Activated CD8-positive, alpha-beta memory T cell treated with anti-CD3 and anti-CD28 coated beads, Interleukin-2, amount 50 U/mL, for 4 hours (primary cell): ENCODE measurements at places on chromosomes 5 and 9.

DNA sequence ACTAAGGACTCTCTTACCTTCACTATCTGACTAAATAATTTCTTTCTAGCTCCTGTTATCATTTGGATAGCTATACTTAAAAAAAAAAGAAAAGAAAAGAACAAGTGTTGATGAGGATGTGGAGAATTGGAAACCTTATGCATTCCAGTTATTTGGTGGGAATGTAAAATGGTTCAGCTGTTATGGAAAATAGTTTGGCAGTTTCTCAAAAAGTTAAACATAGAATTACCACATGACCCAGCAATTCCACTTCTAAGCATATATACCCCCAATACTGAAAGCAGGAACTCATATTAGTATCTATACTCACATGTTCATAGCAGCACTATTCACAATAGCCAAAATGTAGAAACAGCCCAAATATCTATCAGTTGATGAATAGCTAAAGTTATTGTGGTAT lies 61.1 kb downstream of the GNA14 start:
- DNase-seq, result no peak

- no peak for DNase-seq
These were observed 159.3 kb downstream of the TMC1 start for GRCh38 chr9:72680593-72681282.

GRCh38 chr9:132948482-132949050 lies 4.2 kb upstream of the TSC1 start:
- no peak for DNase-seq

GRCh38 chr5:55463613-55464012 lies 71.2 kb downstream of the PLPP1 start:
- DNase-seq, result no peak

DNA sequence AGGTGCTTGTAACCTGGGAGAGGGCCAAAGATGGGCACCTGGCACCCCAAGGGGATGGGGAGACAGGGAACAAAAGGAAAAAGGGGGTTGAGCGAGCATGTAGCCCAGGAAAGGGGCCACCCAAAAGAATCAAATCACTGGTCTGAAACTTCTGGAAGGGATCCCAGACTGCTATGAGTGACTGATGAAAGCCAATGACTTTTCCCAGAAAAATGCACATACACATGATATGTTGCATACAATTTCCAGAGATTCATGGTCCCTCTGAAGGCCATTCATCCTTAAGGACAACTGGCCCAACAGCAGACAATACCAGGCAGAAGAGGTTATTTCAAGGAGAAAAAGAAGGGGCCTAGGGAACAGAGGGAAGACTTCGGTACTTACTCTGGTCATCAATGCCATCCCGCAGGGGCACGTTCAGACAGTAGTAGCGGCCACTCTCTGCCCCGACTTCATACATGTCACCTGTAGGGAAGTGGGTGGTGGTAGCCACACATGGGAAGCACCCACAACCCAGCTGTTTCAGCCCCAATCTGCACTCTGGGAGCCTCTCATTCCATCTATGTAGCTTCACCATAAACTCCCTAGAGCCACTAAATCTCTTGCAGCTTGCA lies 8.4 kb downstream of the HDAC3 start:
- no peak for DNase-seq

- peak; percentile 60 for DNase-seq
These were observed 50.3 kb downstream of the SLC22A5 start for GRCh38 chr5:132419502-132420468.

GRCh38 chr9:98329281-98329680 lies 73.8 kb upstream of the TBC1D2 start:
- DNase-seq, result no peak

DNA sequence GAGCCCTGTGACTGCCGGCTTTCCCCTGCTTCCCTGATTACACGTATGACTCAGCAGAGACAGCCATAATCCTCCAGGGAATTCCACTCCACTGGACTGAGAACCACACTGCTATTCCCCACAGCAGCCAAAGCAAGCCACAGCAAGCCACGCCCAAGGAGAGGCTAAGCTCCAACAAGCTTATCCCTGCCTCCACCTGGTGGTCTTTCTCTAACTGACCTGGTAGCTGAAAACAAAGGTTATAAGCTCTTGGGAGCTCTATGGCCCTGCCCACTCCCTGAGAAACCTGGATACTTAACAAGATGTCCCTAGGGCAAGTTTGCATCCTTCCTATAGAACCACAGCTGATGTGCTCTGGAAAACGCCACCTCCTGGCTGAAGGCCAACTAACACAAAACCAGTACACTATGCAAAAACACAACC lies 613.7 kb upstream of the CDH18 start:
- DNase-seq, result no peak

DNA sequence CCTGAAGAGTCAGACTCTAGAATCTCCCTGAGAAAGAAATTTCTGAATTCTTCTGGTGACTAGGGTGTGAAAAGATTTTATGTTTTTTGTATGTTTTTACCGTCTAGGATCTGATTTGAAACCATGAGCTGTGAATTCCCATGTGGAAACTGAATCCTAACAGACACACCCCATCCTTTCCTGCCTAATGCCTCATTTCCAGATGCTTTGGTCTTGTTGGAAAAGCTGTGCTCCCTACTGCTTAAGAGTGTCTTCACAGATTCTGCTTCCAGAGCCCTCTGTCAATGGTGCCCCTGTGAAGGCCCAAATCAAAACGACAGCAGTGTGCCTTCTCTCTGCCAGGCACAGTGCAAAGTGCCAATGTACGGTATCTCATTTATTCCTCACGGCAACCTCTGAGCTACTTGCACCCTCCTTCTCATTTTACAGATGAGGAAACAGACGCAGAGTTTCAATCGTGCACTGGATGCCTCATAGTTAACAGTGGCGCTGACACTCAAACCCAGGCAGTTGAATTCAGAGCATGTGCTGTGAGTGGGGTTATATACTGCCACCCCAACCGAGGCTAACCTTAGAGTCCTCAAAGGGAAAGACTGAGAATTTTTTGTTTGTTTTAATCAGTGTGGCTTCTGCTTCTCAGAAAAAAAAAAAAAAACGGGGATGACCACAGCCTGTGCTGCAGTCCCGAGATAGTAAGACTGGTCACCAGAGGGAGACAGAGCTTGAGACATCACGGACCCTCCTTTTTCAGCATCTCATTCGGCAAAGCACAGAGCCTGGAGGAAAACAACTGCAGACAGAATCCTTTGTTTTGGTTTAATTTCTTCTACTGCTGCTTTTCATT lies 188.4 kb downstream of the SNCAIP start:
- DNase-seq, result no peak

DNA sequence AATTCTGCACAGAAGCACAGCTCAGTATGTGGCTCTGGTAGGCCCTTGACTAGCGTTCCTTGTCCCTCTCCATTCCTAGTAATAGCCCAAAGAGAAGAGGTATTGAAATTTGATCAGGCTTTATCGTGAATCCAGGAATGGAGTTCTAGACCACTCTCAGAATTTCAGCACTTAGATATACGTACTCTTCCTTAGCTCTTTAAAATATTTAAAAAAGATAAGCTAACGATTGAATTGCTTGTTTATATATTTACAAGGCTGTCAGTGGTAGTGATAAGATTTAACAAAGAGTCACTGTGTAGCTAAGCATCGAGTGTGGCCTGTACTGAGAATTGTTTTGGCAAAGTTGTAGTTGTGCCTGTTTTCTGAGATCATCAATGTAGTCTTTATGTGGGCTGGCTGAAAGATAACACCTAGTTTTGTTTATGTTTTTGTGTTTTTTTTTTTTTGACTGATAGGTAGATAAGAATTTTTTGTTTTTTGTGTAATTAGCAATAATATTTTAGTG lies 2.5 kb downstream of the KIAA1958 start:
- no peak for DNase-seq

GRCh38 chr5:77568555-77568954 lies 70.0 kb downstream of the OTP start:
- DNase-seq, result no peak

DNA sequence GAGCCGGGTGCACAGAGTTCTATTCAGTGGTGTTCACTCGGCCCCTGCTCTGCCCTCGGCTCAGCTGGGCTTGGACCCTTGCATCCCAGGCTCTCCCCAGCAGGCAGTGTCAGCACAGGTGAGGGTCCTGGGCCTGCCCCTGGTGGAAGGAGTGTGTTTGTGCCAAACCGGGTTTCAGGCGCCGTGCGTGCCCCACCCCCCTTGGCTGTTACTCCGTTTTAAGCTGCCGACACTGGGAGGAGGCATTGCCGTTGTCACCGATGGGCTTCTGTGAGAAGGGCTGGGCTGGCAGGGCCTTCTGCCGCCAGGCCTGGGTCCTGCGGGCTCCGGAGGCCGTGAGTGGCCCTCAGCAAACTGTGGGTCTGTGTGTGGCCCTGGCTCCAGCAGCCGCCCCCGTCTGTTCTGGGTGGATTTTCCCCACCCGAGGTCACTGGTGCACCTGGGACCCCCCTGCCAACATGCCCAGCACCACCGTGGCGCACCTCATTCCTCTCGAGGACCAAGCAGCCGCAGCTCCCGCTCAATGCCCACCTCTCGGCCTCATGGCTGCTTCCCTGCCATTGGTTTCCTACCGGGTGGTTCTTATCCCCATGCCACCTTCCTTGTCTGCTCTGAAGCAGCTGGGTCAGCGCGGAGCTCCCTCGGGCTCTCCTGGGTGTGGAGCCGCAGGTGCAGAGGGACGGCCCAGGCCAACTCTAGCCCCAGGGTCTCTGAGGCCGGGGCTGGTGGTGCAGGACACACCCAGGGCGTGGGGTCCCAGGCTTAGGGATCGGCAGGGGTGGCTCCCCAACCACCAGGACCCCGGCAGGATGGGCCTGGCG lies 44.3 kb upstream of the EXOC3 start:
- DNase-seq, result peak; percentile 15

DNA sequence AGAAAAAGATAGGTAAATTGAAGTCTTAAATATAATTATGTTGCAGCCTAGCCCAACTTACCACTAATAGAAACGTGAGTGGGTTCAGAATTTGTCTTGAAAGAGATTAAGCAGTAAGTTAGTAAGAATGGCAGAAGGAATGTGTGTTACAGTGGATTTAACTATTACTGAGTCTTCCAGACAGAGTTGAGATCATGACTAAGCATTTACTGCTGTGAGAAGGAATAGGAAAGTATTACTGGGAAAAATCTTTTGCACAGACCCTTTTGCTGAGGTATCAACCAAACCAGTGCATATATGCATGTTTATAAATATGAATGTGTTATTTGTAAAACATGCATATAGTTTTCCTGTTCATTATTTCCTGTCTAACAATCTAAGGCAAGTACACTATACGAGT lies 112.8 kb upstream of the EFNA5 start:
- no peak for DNase-seq

DNA sequence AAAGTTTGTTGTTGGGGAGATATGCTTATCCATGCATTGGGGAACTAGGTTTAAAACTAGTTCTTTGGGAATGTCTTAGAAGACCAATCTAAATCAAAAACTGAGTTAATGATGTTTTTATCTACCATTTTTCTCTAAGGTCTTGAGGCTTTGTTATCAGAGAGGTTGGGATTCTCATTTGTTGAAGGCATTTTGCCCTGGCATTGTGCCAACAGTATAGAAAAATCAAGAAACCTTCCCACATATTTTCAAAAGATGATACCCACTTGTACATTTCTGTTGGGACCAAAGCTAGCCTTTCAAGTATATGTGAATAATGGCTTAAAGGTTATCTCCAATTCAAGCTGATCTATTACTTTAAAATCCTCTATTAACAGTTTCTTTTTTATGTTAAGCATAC lies 419.8 kb upstream of the KIF2A start:
- DNase-seq, result no peak

GRCh38 chr5:77031891-77032290 lies 1.7 kb downstream of the AGGF1 start:
- no peak for DNase-seq

GRCh38 chr5:138138949-138139780 lies at the start of gene NME5:
Gene NME5, minus strand, starts transcription at chr5:138139428. Its CDS starts 648 bp downstream, at chr5:138138780.
- no peak for DNase-seq

- DNase-seq, result no peak
These were observed 900.0 kb upstream of the CDH10 start for GRCh38 chr5:25544652-25545249.

DNA sequence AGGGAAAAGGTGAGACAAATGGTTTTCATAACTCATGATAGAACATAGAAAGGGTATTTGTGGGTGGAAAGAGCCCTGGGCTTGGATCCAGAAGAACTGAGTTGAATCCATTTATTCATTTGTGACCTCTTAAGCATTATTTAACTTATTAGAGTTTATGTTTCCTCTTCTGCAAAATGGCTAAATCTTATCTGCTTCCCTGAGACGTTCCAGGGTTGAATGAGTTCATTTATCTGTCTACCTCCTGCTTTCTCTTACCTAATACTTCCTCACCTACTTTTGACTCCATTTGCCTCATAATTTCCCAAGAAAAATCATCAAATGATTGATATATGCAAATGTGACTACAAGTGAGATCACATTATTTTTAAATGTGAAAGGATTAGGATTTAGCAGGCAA lies 152.7 kb upstream of the GAS1 start:
- no peak for DNase-seq

DNA sequence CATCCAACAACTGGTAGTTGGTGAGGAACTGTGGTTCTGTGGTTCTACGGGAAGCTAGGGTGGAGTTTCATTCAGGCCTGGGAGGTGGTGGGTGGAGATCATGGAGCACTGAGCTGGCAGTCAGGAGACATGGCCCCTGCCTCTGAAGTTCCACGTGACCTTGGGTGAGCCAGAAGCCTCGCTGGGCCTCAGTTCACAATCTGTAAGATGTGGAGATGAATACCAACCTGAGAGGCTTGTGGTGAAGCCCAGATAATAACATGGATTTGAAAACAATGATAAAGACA lies 177.9 kb downstream of the MACROH2A1 start:
- DNase-seq, result no peak

- DNase-seq, result no peak
These were observed 3.5 kb upstream of the PRDM12 start for GRCh38 chr9:130660683-130661450.

DNA sequence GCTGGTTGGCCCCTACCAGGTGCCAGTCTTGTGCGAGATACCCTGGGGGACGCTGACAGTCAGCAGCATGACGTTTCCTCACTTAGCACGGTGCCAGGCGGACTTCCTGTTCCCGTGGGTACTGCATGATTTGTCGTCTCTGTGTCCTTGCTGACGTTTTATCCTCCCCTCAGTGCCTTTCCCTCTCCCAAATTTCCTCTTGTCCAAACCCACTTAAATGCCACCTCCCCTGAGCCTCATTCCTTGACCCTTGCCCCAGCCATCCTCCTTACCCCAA lies 60.6 kb upstream of the SAP30L start:
- DNase-seq, result no peak

GRCh38 chr5:7763621-7764072 lies 87.3 kb downstream of the CFAP90 start:
- DNase-seq, result no peak

DNA sequence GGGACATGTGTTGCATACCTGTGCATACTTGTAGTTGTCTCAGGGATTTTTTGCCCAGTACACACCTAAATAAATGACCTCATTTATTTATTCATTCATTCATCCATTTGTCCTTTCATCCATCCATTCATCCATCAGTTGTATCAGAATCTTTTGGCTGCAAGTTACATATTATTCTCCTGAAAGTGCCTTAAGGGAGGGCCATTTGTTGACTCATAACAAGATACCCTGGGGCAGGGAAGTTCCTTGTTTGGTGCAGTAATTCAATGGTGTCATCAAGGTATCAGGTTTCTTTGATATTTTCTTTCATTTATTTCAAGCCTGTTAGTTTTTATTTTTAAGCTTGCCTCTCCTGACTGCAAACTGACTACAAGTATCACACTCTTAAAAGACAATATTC lies 597.9 kb upstream of the TLE4 start:
- no peak for DNase-seq
